GM23248 (cell line): ENCODE measurements at places on chromosomes 5 and 9. TPM values are rescaled to one million over a fixed set of nuclear protein-coding genes. Genes with fewer than 3 reads are reported as not detected.

DNA sequence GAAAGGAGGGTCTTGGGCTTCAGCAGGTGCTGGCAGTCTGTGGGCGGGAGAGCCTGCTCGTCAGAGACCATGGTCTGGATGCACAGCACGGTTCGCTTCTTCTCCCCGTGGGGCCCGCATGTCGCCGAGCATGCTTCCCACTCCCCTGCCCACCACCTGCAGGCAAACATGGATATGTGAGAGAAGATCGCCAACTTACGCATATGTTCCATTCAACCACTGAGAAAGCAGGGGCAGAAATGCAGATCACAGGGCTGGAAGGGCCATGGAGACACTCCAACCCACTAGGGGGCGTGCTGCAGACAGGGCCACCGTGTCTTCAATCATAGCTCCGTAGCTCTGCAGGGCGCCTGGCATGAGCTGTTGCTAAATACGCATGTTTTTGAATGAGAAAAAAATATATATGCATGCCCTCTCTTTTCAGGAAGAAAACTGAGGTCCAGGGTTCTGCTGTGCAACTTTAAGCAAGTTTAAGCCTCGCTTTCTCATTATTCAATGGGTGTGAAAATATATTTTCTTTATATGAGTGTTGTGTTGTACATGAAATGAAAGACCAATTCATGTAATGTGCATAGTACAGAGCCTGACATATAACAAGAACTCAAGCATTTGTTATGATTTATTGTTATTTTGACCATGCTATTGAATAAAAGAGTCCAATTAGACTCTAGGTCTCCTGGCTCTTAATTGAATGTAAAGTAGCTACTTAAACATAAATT, 148.0 kb downstream of the TARS1 start:
- H3K27ac ChIP-seq, result no peak overlapping the region
- H3K4me3 ChIP-seq, result no peak overlapping the region
- no peaks in the 10 kb centered on the region for H3K4me1 ChIP-seq

DNA sequence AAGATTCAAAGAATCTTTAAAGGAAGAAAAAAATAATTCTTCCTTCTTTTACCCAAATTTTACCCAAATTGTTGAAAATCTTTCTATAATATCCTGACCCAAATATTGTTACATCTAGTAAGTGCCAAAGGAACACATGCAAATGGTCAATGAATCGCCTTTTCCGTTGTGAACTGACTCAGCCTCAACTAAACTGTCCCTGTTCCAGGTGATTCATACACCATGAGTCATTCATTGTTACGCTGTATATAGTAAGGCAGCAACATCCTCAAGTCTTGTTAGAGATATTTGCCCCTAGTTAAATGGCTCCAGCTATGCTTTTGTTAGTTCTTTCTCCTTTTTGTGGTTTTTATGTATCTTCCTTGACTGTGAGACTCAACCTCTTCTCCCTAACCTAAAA, 9.7 kb downstream of the PTGER4 start:
- peaks cover 16% of the 10 kb centered on the region for H3K4me1 ChIP-seq
- H3K27me3 ChIP-seq, result no peaks in the 10 kb centered on the region
- H3K27ac ChIP-seq, result no peak overlapping the region
- H3K4me3 ChIP-seq, result no peak overlapping the region
- no peaks in the 10 kb centered on the region for H3K36me3 ChIP-seq
- peak; percentile 96 for DNase-seq

GRCh38 chr5:150758203-150758530, 650 bp downstream of the DCTN4 start:
- H3K36me3 ChIP-seq, result peaks cover 32% of the 10 kb centered on the region
- peaks cover 29% of the 10 kb centered on the region for H3K4me1 ChIP-seq
- peak overlapping the region; percentile 98 for H3K27ac ChIP-seq

DNA sequence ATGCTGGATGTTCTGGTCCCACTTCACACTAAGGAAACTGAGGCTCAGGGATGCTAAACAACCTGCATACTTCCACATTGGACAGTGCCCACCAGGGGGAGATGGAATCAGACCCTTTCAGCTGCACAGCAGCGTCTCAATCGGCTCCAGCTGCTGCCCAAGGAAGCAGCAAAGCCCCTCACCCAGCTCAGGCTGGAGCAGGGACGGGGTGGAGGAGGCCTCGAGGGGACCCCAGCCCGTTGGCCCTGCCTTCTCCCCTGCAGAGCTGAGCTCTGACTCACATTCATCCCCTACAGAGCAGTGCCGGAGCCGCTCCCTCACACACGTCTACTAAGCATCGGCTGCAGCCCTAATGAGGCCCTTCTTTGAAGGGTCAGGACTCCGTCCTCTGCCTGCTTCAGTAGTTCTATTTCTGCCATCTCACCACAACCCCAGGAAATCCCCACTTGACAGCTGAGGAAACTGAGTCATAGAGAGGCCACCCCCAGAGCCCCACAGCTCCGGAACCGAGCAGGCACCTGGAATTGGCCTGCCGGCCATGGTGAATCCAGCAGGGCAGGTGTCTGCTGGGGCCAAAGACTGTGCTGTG, 21.5 kb upstream of the SUSD3 start:
- H3K27me3 ChIP-seq, result 0 out of 2 replicates have a peak, but pooled peaks cover 2% of the 10 kb centered on the region
- DNase-seq, result no peak
- H3K4me1 ChIP-seq, result no peaks in the 10 kb centered on the region
- H3K27ac ChIP-seq, result no peak overlapping the region
- no peaks in the 10 kb centered on the region for H3K36me3 ChIP-seq

DNA sequence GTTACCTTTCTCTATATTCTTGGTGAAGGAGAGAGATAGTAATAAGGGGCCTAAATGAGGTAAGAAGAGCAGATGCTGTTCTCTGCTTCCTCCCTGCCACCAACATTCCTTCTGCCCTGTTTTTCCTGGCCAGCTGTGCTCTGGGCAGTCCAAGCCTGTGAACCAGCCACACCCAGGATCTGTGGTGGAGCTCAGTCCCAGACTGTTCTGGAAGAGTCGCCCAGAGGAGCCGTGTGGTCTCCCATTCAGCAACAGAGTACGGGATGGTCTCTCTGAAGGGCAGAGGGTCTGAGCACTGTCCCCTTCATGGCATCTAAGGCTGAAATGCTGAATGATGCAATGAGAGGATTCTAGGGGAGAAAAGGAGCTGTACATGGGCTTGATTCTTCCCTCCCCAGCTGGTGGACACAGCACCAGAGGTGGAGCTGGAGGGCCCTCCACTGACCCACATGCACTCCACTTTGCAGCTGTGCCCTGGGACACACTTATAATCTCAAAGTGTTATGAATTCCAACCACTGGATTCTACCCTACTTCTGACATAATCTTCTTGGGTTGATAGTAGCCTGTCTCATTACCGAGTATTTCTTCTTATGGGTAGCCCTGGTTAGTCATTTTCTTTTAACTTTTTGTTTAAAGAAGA, 70.8 kb upstream of the RPS23 start:
- no peaks in the 10 kb centered on the region for H3K27me3 ChIP-seq
- no peak overlapping the region for H3K4me3 ChIP-seq
- peak; percentile 82 for DNase-seq
- H3K36me3 ChIP-seq, result no peaks in the 10 kb centered on the region
- peaks cover 48% of the 10 kb centered on the region for H3K4me1 ChIP-seq

DNA sequence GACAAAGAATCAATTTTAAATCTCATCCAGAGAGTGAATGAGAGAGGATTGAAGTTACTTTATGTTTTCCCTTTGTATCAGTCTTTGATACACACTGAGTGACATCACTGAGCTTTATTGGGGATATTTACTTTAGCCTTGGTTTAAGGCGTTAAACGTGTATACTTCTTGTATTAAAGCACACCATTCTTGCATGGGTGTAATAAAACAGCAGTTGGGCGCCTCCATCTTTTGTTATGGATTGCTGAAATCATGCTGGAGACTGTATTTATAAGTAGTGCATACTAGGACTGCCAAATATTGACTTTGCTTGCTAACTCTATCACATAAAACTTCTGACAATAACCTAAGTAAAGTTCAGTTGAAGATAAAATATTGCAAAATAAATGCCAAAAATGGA, 1755.8 kb upstream of the WWC1 start:
- H3K4me3 ChIP-seq, result no peak overlapping the region
- H3K27me3 ChIP-seq, result no peaks in the 10 kb centered on the region

DNA sequence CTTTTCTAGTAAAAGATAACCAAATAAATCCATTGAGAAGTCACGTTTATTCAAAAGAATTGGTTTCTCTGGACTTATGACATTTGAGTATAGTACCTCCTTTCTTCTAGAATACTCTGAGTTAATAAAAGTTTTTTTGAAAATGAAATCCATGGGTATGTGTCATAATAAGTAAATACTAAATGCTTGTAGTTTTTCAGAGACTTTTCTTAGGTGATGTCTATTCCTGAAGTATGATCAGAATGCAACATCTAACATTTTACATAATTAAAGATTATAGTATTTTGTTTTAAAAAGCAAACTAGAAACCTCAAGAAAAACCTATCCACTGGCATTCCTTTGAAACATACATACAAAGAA, 63.2 kb downstream of the NFIB start:
- H3K4me1 ChIP-seq, result peaks cover 40% of the 10 kb centered on the region
- peak overlapping the region; percentile 73 for H3K27ac ChIP-seq
- H3K27me3 ChIP-seq, result no peaks in the 10 kb centered on the region

DNA sequence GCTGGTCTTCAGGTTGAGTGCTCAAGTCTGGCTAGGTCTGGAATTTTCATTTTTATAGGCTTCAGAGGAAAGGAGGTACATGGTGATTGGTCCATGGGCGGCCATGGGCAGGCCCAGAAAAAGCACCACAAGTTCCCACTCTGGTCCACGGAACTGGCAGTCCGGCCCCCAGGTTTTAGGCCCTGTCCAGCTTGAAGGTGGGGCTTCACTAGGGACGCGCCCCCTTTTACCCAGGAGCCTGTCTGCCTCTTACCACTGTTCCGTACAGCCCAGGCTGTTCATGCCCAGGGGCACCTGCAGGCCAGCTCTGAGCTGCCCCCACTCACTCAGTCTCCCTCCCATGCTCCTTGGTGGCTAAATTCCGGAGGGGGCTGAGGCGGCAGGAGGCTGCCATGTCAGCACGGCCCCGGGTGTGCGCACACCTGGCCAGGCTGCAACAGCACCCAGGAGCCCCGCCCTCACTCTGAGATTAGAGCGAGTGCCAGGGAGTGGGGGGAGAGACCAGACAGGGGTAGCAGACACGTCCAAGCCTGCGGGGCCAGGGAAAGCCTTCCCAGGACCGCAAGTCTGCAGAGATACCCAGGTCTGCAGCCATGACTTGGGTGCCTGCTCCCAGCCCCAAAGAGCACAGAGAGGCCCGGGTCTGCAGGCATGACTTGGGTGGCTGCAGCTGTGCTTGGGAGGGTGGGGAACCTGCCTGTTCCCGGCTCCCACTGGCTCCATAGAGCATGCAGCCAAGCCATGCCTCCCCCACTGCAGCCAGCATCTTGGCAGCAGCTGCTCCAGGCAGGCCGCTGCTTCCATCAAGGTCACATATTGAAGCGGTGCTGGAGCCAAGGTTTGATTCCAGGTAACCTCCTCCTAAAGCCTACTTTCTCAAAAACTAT, 390.2 kb upstream of the SGCD start:
- no peaks in the 10 kb centered on the region for H3K36me3 ChIP-seq
- no peak overlapping the region for H3K27ac ChIP-seq
- DNase-seq, result no peak

DNA sequence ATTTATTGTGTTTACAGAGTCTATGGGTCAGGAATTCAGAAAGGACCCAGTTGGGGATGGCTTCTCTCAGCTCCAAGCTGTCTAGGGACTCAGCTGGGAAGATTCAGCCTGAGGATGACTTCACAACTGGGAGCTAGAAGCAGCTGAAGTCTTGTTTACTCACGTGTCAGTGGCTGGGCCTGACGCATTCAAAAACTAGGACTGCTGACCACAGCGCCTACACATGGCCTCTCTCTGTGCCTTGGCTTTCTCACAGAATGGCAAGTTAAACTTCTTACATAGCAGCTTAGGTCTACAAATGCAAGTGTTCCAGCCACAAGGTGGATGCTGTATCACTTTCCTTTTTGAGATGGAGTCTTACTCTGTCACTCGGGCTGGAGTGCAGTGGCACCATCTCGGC, 16.3 kb upstream of the PPP2CA start:
- peaks cover 30% of the 10 kb centered on the region for H3K4me1 ChIP-seq
- H3K27me3 ChIP-seq, result no peaks in the 10 kb centered on the region
- H3K4me3 ChIP-seq, result no peak overlapping the region
- no peaks in the 10 kb centered on the region for H3K36me3 ChIP-seq
- peak; percentile 88 for DNase-seq

DNA sequence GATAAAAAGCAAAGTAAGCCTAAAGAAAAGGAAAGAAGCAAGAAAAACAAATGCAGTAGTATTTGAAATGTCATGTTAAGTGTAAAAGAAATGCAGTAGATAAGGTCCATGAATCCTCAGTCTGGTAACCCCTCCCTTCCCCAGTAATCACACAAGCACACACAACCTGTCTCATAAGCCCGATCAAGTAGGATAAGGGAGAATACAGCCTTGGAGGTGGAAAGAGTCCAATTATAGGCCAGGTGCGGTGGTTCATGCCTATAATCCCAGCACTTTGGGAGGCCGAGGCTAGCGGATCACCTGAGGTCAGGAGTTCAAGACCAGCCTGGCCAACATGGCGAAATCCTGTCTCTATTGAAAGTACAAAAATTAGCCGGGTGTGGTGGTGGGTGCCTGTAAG, 117.9 kb downstream of the GADD45G start:
- H3K4me1 ChIP-seq, result no peaks in the 10 kb centered on the region
- H3K4me3 ChIP-seq, result no peak overlapping the region
- no peaks in the 10 kb centered on the region for H3K36me3 ChIP-seq
- H3K27ac ChIP-seq, result no peak overlapping the region

DNA sequence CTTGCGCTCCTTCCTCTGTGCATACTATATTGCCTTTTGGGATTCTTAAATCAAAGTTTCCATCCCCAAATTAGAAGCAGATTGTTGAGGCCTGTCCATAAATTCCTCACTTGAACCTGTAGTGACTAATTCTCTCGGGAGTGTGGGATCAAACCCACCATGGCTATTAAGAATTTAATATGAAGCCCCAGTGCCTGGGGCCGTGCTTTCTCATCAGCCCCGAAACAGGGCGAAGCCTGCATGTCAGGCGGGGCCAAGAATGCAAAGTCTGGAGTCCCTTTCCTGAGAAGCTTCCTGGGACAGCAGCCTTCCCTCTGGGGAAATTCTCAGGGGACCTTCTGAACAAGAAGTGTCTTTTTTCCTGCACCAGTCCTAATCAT, 29.3 kb upstream of the FAT2 start:
- no peak for DNase-seq
- H3K4me3 ChIP-seq, result no peak overlapping the region
- 0 out of 2 replicates have a peak, but pooled peaks cover 16% of the 10 kb centered on the region for H3K27me3 ChIP-seq
- no peak overlapping the region for H3K27ac ChIP-seq
- H3K36me3 ChIP-seq, result no peaks in the 10 kb centered on the region

GRCh38 chr5:169649486-169649885, 12.4 kb downstream of the DOCK2 start:
- no peak overlapping the region for H3K4me3 ChIP-seq
- peak overlapping the region; percentile 81 for H3K27ac ChIP-seq
- no peaks in the 10 kb centered on the region for H3K36me3 ChIP-seq

Gene ZFP37
- total RNA-seq, result 1.7 and 2.9 TPM in 2 replicates

Gene LCN1
- total RNA-seq, result not detected in 2 replicates

Gene PCDHGA9
- 2.6 and 2.9 TPM in 2 replicates for total RNA-seq

Gene DND1
- total RNA-seq, result 0.22 and 0.38 TPM in 2 replicates

Gene WWC1
- total RNA-seq, result 3.5 and 7.1 TPM in 2 replicates

Gene MUSK
- total RNA-seq, result not detected in 2 replicates

Gene INSL4
- total RNA-seq, result not detected in 2 replicates

Gene ORM2
- not detected in 2 replicates for total RNA-seq

Gene CCDC192
- total RNA-seq, result not detected in 2 replicates
